ENCODE measurements at places on chromosomes 2 and 18. TPM values are rescaled to one million over a fixed set of nuclear protein-coding genes. Genes with fewer than 3 reads are reported as not detected.

The LHCGR gene
- total RNA-seq: not detected

The CXCR1 gene
- total RNA-seq: not detected

The HMSD gene
- 0.40 TPM for total RNA-seq

The ICOS gene
- total RNA-seq: not detected

The GNAL gene
- total RNA-seq: 0.23 TPM

Data from PC-3 (cell line).